ENCODE measurements at places on chromosomes 7 and 10.

DNA sequence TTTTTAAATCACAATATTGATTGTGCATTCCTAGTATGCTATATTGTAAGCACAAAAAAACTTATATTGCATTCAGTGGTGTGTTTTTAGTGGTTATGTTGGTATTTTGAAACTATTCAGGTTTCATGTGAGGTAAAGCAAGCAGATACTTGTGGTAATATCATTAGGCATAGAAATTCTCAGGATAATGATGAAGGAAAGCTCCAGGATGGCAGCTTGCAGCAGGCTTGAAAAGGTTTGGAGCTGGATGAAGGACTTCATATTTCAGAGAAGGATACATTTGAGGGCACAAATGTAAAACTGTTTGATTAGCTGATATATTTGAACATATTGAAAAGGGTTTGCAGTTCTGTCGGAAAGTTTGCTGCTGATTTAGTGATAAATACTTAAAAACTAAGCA, 17.5 kb downstream of the TRIM24 start:
- DNase-seq, result no peak

- no peak for DNase-seq
Observed at GRCh38 chr10:6283655-6284054, 80.9 kb downstream of the PFKFB3 start.

DNA sequence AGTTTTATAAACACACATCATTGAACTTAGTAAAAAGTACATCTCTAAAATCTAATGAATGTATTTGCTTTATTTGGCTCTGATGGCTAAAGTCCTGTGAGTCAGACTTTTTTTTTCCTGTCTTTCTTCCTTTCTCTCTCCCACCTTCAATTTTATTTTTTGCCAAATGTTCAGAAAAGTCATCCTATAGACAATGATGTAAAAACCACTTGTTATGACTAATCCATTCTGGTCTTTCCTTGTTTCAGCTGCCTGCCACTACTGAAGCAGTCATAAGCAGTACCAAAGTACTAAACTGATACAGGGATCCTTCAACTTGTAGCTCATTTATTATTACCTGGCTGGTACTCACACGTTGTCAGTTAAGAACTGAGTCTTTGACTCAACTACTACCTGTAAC, 23.9 kb downstream of the HECTD2 start:
- no peak for DNase-seq

- DNase-seq, result no peak
Observed at GRCh38 chr7:44505595-44505994, 15.1 kb upstream of the NUDCD3 start.

- no peak for DNase-seq
Observed at GRCh38 chr7:6578114-6579084, 1.1 kb downstream of the ZDHHC4 start.

DNA sequence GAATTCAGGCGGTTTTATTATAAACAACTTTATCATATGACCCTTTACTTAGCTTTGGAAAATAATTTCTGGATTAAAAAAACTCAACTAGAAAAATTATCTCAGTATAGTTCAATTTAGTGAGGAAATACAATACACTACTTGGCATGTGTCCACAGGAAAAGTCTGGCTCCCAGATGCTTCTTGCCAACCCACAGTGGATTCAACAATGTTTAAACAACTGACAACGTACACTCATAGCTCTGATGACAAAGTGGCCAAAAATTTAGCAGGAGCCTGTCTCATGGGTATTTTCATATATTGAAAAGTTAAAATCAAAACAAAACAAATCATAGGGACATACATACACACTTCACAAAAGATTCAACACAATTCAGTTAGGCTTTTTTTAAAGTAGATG, 158.8 kb downstream of the SKAP2 start:
- DNase-seq, result no peak

- no peak for DNase-seq
Observed at GRCh38 chr10:4343091-4343490, 482.9 kb upstream of the AKR1E2 start.

GRCh38 chr10:84201244-84201606, 6.9 kb downstream of the CDHR1 start:
- DNase-seq, result no peak

GRCh38 chr7:116633131-116633988, 38.6 kb upstream of the MET start:
- no peak for DNase-seq

GRCh38 chr7:82291931-82292330, 151.6 kb downstream of the CACNA2D1 start:
- DNase-seq, result no peak

GRCh38 chr7:116316838-116317628, 106.7 kb downstream of the TES start:
- DNase-seq, result peak; percentile 90

DNA sequence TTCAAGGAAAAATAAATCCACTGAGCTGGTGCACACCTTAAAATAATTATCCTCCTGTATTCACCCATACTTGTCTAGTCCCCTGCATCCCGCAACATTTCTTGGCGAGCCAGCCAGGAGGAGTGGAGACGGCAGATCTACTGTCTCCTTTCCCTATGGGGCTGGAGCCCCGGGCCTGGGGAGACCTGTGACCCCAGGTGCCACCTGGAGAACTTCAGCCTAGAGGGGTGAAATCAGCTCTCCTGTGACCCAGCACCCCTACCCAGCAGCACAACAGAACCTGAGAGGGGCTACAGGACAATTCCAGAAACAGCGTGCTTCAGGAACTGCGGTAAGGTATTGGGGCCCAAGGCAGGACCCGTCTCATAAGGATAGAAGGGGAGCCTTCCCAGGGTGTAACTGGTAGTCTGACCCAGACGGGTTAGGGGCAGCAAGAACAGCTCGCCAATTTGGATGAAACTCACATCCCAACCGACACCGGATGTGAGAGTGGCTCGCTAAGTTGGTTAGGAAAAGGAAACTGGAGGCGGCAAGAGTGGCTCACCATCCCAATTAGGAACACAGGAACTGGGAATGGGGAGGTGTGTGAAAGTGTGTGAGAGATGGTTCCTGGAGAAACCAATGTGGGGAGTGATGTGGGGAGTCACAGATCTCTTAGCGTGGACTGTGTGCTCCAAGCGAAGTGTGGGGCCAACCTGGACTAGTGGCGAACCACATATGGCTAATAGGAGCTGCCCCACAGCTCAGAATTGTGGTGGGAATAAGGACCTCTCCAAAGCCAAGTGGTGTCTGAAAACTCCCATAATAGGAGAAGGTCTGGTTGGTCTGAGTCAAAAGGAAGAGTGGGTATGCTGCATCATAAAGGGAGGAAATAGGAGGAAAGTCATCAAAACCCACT, 15.1 kb upstream of the DENND2A start:
- no peak for DNase-seq

GRCh38 chr10:77661100-77661499, 23.5 kb upstream of the KCNMA1 start:
- no peak for DNase-seq

- no peak for DNase-seq
Observed at GRCh38 chr10:24494236-24494635, 229.5 kb downstream of the ARHGAP21 start.

DNA sequence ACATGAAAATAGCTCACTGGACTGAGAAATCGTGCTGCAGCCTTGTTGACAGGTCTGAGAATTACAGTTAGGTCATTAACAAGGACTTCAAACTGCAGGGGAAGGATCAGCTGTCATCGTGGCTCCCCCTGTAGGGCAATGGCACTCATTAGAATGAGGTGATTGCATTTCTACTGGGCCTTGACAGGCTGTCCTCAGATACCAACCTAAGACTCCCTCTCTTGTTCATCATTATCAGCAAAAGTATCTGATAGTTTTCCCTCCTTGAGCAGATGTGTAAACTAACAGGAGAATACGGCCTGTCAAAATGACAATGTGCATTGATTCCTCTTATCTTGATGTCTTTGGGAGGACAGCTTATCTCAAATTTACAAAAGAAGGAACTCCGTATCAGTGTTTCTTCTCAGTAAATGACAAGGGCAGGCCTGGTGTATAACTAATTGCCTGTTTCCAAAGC, 648.5 kb upstream of the LRRN3 start:
- no peak for DNase-seq

GRCh38 chr10:24207341-24207740, 1.6 kb upstream of the KIAA1217 start:
- DNase-seq, result no peak

DNA sequence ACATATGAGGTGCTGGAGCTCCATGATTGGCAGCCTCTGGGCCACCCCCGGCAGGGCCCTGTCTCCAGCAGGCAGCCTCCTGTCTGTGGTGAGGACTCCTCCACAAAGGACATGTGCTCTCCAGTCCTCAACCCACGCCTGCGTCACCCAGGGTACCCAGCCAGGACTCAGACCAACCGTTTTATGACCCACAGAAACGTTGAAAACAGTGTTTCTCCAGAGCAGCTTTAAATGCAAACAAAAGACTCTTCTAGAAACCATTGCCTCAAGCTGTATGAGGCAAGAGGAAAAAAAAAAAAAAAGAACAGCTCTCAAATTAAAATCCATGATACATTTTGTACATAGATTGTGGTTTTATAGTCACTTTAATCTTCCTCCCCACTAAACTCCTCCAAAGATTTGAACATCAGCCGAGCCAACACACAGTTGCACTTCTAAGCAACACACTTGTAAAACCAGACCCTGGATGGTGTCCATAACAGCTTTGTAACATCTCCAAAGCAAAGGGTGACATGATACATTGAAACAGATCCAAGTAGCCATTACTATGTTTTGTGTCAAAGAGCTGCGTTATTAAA, 175.0 kb upstream of the LYZL2 start:
- no peak for DNase-seq

- DNase-seq, result no peak
Observed at GRCh38 chr10:86391236-86391840, 24.7 kb upstream of the GRID1 start.

DNA sequence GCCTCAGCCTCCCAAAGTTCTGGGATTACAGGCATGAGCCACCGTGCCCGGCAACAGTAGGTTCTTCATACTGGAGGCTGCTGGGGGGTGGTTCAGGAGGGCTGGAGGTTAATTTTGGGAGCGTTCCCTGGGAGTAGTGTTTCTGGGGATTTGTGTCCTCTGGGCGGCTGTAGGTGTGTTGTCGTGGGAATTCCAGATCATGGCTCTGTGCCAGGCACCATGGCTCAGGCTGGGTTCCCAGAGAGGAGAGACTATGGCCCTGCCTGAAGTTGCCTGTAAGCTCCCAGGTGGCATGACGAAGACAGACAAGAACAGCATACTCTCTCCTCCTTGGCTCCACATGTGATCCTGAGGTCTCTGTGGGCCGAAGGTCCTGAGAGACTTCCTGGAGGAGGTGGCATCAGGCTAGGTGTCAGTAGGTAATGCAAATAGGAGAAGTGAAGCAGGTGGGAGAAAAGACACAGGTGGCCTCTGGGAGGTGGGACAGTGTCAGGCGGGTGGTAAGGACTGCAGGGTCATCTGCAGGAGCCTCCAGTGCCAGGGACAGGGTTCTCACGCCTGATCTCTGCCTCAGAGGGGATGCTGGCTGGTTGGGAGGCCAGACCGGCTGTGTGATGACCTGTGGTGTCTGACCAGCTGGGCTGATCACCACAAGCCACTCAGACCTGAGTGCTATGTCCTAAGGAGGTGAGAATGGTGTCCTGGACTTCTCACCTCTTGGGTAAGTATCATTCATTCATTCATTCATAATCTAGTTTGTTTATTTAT, 18.7 kb downstream of the CLIP2 start:
- DNase-seq, result no peak

Data from globus pallidus (tissue), 1 donor.